Brain pericyte (primary cell): ENCODE measurements at places on chromosomes 6 and 20.

- DNase-seq, result no peak
Observed at GRCh38 chr6:17714879-17715851, 8.4 kb upstream of the NUP153 start.

- no peak for DNase-seq
Observed at GRCh38 chr20:17461941-17462340, 69.2 kb downstream of the BFSP1 start.

- DNase-seq, result no peak
Observed at GRCh38 chr6:7725849-7726415, at the start of gene BMP6. BMP6 (plus strand) TSS chr6:7726099; CDS start chr6:7726956, 857 bp downstream.

DNA sequence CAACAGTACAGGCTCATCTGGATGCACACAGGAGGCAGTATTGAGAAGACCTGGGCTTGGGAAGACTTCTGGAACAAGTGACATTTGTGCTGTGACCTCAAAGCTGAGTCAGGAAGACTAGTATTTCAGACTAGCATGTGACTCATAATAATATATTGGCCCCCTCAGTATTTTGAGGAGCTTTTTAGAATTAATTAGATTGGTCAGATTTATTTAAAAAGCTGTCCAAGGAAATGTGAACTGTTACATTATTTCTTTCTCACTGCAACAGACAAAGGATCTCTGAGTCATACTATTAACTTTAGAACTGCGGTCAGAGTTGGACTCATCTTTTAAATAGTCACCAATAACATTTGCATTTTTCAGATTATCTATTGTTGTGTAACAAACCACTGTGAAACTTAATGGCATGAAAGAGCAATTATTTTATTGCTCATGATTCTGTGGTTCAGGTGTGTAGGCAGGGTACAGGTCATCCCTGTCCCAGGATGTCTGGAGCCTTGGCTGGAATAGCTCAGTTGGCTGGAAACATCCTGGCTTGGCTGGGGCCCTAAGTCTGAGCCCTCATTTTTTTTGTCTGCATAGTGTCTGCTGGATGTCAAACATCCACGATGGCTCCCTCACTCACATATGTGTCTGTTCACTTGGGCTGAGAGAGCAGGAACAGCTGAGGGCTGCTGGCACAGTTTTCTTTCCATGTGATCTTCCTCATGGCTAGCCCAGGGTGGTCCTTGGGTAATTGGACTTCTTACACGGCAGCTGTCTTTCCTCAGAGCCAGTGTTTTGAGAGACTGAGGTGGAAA, 46.9 kb downstream of the MAP3K4 start:
- no peak for DNase-seq

DNA sequence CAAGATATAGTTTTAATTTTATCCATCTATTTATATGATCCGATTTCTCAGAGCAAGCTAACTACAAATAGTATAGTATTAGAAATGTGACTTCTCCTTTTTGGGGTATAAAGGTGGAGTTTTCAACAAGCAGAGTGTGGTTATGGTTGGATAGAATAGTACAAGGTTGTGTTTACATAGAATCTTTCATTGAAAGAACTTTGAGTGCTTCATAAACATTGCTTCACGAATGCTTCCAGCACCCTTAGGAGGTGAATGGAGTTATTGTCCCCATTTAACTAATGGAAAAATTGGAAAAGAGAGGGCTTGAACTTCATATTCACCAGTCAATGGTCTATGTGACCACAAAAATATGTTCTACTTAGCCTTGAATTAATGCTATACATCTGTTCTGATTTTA, 134.1 kb upstream of the CITED2 start:
- DNase-seq, result no peak

DNA sequence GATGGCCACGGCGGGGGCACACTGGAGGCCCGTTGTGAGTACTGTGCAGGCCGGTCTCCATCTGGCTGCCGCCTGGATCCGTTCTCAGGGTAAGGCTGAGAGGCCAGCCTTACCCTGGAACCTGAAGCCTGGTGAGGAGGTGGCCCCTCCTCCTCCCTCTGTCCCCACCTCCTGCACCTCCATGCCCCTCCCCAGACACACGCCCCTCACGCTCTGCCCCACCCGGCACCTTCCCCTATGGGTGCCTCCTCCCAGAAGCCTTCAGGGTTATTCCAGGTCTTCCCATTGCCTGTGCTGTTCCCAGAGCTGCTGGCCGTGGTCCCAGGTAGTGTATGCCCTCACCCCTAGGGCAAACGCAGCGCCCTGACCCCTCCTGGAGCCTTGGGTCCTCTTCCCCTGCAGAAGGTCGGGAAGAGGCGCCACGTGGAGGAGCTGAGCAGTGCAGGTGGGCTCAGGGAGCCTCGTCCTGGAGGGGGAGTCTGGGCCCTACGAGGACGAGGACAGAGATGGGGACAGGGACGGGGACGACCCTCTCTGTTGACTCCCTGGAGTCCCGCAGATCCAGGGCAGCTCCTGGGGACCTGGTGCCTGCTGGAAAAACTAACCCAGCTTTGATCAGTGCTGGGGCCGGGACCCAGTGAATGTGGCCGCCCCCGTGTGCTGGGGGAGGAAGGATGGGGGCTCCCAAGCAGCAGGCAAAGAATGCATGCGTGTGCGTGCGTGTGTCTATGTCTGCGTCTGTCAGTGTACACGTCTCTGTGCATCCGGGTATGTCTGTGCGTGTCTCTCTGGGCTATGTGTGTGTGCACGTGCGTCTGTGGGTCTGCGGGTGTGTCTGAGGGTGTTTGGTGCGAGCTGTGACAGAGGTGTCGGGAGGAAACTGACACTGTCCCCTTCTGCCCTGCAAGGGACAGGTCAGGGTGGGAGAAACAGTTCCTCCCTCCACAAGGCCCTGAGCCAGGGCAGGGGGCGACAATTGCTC, 8.2 kb upstream of the HRH3 start:
- no peak for DNase-seq

- no peak for DNase-seq
Observed at GRCh38 chr6:123022975-123023374, 26.9 kb downstream of the CLVS2 start.

DNA sequence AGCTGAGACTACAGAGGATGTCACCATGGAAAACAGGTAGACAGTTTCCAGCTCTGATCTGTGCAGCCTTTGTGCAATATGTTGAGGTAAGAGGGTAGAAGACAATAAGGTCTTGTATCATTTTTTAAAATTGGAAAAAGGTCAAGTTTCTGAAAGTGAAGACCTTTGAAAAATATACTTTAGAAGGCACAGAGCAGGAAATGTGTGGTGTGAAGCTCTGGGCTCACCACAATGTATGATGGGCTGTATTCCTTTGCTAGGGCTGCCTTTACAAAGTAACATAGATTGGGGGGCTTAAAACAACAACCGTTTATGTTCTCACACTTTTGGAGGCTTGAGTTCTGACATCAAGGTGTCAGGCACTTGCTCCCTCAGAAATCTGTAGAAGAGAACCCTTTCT, 514.3 kb upstream of the JARID2 start:
- no peak for DNase-seq

GRCh38 chr20:24815931-24816330, 133.1 kb upstream of the CST7 start:
- no peak for DNase-seq
